Hematopoietic multipotent progenitor cell (in vitro differentiated cells): ENCODE measurements at places on chromosomes 2 and 18.

DNA sequence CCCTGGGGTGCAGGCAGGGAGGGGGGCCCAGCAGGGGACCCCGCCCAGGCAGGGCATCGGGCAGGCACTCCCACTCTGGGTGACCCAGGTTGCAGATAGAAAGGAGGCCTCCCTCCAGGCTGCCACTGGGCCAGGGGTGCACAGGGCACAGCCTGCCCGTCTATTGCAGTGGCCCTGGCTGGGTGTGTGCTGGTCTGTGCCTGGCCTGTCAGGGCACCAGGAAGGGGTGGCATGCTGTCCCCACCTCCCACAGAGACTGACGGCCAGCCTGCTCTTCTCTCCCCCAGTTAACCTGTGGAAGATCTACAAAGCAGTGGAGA, 12.9 kb downstream of the ARID5A start:
- DNase-seq: no peak

DNA sequence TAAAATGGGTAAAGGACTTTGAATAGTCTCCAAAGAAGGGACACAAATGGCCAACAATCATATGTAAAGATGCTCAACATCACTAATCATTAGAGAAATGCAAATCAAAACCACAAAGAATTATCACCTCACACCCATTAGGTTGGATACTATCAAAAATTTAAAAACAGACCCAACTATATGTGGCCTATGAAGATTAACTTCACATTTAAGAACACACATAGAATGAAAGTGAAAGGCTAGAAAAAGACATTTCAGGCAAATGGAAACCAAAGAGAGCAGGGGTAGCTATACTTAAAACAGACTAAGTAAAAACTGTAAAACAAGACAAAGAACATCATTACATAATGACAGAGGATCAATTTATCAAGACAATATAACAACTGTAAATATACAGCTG, 53.5 kb upstream of the ASPRV1 start:
- no peak for DNase-seq

DNA sequence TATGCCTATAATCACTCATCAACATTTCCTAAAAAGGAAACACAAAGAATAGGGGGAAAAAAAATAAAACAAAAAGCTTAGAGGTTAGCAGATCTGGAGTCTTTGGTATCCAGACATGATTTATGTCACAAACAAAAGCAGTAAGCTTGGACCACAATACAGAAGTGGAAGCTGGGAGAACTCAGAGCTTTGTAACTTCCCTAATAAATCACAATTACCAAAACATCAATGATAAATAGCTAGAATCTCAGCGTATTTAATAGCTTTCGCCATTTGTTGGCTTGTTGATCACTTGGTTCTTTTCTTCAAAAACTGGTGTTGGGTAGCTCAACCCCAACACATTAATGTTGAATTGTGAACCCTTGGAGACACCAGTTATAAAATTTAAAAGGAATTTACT, 392.5 kb downstream of the IRS1 start:
- DNase-seq: no peak

DNA sequence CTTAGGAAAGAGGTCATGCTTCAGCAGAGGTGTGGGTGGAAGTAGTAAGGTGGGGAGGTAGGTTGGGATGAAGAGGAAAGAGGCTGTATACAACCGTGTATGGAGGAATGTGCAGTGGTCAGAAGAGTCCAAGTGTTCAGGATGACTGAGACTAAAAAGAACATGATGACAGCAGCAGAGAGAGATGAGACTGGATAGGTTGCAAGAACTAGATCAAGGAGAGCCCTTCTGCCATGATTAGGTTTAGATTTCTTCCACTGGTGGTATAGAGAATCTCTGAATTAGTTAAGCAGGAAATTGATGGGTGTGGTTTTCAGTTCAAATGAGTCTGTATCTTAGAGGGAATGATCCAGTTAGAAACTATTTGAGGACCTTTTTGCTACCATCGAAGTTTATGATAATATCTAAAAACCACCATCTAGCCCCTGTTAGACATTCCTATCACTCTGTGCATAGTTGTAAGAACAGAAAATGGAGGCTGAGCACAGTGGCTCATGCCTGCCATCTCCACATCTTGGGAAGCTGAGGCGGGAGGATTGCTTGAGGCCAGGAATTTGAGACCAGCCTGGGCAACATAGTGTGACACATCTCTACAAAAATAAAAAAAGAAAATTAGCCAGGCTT, 221.0 kb downstream of the LTBP1 start:
- no peak for DNase-seq

DNA sequence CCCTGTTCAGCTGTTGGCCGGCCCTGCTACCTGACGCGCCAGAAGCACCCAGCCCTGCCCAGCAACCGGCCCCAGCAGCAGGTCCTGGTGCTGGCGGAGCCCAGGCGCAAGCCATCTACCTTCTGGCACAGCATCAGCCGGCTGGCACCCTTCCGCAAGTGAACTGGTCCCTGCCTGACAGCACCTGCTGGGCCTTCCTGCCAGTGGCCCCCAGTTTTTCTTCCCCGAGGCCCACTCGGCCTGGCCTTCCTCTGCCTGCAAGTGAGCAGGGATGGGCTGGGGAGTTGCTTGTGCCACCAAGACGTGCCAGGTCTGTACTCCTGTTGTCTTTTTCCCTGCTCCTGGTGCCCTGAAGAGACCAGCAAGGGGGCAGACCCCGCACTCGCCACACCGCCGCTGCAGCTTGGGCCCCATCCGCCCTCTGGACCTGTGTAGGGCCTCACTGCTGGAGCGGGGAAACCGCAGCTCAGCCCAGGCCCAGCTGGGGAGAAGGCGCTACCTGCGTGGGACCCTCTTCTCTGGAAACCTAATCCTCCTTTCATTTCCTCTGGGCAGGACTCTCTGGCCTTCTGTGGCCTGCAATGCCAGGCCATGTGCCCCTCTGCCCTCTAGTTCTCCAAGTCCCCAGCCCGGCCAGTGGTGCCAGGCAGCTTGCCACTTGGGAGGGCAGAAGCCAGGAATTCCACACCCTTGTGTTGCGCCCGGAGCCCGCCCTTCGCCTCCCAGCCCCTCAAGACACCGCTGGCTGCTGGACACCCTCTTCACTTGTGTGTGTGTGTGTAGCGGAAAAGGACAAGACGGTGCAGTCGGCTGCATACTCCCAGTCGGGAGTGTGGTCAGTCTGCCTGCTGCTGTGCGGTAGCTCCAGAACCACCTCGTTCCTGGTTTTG, 47.0 kb downstream of the FAM168B start:
- no peak for DNase-seq

GRCh38 chr2:152335016-152335725, at the start of gene FMNL2:
TSS of gene FMNL2 (plus strand) at chr2:152335174.
- no peak for DNase-seq
